ENCODE measurements at places on chromosomes 3 and 15. TPM values are rescaled to one million over a fixed set of nuclear protein-coding genes. Genes with fewer than 3 reads are reported as not detected.

GRCh38 chr3:30578986-30579579 lies 27.3 kb upstream of the TGFBR2 start:
- no peak for DNase-seq

DNA sequence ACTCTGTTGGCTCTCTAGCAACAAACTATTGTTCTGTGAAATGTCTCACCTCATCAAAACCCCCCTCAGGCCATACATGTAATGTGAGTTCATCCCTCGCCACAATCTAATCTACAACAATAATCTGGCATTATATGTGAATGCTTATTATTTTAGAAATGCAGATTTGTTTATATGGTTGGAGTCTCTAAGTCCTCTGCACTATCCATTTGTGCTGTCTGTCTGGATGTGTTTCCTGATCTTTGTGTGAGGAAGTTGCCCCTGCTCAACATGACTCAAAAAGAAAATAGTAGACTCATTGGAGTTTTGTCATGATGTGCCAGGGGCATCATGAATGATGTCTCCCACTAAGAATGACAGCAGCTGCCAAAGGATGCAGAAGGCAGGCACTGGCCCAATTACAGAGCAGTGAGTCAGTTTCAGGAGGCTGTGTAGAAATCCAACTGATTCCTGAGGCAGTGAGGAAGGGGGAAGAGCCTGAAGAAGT lies 161.6 kb upstream of the PDZRN3 start:
- peak; percentile 29 for DNase-seq

GRCh38 chr15:39447346-39447745 lies 133.5 kb upstream of the THBS1 start:
- DNase-seq = no peak

- no peak for DNase-seq
These were observed 103.9 kb downstream of the FBN1 start for GRCh38 chr15:48541341-48542278.

- no peak for DNase-seq
These were observed 151.5 kb downstream of the TBL1XR1 start for GRCh38 chr3:177045767-177046166.

- DNase-seq = peak; percentile 49
These were observed 35.7 kb downstream of the MRPL46 start for GRCh38 chr15:88431441-88431840.

- DNase-seq = no peak
These were observed 18.6 kb downstream of the DUOX1 start for GRCh38 chr15:45148076-45149059.

DNA sequence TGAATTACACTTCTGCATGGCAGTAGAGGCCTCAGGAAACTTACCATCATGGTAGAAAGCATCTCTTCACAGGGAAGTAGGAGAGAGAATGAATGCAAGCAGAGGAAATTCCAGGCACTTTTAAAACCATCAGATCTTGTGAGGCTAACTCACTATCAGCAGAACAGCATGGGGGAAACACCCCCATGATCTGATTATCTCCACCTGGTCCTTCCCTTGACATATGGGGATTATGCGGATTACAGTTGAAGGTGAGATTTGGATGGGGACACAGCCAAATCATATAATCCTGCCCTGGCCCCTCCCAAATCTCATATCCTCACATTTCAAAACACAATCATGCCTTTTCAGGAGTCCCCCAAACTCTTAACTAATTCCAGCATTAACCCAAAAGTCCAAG lies 691.1 kb downstream of the SI start:
- no peak for DNase-seq

GRCh38 chr15:90268415-90268814 lies 2.9 kb downstream of the NGRN start:
- no peak for DNase-seq

GRCh38 chr3:176479248-176479647 lies 718.0 kb downstream of the TBL1XR1 start:
- DNase-seq = no peak

DNA sequence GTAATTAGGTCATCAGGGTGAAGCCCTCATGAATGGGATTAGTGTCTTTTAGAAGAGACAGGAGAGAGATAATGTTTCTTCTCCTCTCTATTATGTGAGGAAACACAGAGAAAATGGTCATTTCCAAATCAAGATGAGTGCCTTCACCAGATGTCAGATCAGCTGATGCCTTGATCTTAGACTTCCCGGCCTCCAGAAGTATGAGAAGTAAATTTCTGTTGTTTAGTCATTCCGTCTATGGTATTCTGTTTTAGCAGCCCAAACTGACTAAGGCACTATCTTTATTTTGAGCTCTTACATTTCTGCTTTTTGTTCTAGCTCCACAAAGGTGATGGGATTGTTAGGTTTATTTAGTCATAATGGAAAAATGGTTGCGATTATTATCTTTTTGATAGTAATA lies 273.2 kb upstream of the GADL1 start:
- no peak for DNase-seq

DNA sequence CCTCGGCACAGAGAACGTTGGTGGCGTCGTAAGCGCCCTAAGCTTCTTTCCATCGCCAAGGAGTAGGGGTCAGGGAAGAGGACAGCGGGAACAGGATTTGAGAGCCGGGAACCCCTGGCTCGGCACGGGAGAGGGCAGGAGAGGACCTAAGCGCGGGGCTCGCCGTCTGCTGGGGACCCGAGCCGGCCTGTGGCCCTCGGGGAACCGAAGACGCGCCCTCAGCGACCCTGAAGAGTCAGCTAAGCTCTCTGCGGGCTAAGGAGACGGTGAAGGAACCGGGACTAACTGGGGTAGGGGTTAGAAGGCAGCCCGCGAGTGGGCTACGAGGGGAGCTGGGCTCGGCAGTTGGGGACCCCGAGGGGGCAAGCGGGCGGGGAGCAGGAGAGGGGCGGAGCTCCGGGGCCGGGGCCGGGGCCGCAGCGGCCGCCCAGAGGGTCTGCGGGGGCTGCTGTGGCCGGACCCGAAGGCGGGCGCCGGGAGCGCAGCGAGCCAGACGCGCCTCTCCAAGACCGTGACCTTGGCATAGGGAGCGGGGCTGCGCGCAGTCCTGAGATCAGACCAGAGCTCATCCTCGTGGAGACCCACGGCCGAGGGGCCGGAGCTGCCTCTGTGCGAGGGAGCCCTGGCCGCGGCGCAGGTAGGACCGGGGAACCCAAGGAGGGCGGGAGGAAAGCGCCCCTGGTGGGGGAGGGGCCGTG lies 574 bp downstream of the CASR start:
- DNase-seq = no peak

DNA sequence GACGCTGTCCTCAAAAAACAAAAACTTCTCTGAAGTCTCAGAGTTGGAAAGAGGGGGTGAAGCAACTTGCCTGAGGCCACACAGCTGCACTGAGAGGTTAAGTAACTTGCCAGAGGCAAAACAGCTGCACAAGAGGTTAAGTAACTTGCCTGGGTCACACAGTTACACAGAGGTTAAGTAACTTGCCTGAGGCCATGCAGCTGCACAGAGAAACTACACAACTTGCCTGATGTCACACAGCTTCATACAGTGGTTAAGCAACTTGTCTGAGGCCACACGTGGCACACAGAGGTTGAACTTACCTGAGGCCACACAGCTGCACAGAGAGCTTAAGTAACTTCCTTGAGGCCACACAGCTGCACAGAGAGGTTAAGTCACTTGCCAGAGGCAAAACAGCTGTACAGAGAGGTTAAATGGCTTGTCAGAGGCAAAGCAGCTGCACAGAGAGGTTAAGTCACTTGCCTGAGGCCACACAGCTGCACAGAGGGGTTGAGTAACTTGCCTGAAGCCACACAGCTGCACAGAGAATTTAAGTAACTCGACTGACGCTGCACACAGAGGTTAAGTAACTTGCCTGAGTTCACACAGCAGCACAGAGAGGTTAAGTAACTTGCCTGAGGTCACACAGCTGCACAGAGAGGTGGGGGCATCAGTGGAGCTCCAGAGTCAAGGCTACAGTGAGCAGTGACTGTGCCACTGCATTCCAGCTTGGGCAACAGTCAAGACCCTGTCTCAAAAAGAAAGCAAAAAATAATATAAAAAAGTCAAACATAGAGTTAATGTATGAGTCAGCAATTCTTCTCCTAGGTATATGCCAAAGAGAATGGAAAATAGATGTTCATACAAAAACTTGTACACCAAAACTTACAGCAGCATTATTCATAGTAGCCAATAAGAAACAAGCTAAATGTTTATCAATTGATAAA lies 12.0 kb upstream of the ACAD9 start:
- no peak for DNase-seq

GRCh38 chr3:65871305-65872141 lies 167.2 kb downstream of the MAGI1 start:
- no peak for DNase-seq

CAPN3 gene
- total RNA-seq = 20.3 TPM

ESYT3 gene
- total RNA-seq = 49.2 TPM

TM4SF18 gene
- 1.3 TPM for total RNA-seq

All from lower leg skin (tissue), 4 donors.